ENCODE measurements at places on chromosomes 6 and 20.

DNA sequence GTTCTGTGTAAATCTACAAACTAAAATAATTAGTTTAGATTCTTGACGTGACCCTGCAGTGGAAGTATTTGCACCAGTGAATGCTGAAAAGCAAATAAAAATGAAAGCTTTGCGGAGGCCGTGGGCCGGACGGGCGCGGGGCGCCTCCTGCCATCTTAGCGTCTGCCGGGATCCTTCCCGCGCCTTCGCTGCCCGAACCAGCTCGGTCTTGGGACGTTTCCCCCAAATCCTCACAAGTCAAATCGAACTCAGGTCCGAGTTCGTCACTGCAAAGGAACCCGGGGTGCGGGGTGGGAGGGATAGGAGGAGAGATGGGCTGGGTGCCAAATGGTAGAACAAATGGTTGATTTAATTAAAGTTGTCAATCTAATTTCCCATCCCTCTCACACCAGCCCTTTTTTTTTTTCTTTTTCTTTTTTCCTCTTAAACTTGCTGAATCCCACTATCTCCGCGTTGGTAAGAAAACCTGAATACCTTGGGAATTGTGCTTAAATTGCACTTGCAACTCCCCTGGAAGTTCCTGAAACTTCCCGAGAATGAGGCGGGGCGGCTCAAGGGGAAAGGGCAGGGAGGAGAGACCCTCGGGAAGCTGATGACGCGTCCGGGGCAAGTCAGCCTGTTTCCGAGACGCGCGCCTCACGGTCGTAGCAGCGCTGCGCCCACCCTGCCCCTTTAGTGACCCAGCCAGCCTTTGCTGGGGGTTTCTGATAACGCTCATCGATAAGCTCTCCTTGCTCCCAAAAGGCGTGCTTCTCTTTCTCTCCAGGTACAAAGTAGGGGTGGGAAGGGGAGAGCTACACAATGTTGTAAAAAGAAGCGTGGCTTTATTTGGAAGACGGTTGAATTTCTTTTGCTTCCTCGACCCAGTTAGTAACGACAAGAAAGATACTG, 1.8 kb downstream of the GJA1 start:
- DNase-seq, result no peak

- DNase-seq, result no peak
Observed at GRCh38 chr6:85685713-85686112, 43.0 kb upstream of the SYNCRIP start.

DNA sequence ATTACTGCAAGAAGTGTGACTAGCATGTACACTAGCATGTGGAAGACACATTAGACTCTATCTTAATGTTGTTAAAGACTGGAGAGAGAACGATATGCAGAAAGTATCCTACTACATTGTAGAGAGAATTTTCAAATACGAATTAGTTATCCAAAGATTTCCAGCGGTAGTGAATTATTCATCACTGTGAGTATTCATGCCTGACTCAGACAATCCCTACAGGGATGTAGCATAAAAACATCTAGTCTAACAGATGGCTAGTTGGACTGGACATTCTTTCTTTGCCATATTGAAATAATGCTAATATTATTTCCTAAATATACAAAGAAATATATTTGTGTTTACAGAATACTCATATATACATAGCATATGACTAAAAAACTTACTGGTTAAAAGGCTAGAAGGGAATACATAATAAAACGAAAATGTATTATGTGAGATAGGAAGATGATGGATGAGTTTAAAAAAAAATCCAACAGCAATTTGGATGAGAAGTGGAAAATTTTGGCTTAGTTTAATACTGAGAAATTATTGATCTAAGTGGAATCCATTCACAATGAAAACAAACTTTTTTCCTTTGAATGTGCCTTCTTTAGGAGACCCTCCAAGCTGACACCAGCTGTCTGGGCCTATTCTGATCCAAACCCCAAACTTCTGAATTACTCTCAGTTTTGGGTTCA, 580.7 kb downstream of the RFPL4B start:
- no peak for DNase-seq

DNA sequence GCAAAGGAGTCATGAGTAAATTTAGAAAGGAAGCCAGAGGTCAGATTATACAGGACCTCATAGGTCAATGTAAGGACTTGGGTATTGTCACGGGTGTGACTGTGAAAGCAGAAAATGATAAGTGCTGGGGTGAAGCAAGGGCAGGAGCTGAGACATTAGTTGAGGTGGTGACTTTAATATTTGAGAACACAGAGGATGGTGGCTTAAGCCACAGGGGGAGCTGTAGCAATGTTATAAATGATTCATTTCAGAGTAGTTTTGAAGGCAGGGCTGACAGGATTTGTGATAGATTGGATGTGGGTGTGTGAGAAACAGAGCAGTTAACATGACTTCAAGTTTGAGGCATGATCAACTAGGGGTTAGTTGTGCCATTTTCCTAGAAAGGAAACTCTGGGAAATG, 659.9 kb downstream of the EPM2A start:
- DNase-seq, result no peak

DNA sequence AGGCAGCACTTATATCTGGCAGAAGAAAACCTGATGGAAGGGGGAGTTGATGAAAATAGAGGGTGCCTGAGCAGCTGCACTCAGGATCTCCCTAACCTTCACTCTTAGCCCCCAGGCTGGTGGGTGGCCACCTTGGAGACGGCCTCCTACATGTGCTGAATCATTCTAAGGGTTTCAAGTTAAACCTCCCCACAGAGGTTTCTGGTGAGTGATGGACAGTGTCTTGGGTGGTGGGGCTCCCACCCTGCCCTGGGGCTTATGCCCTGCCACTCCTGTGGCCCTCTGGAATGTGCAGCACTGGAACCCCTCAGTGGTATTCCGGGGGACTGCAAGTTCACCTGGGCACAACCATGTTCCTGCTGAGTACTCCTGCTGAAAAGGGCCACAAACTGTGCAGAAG, 357.2 kb downstream of the CD83 start:
- DNase-seq, result no peak

- no peak for DNase-seq
Observed at GRCh38 chr20:25187220-25187619, 8.3 kb upstream of the ENTPD6 start.

DNA sequence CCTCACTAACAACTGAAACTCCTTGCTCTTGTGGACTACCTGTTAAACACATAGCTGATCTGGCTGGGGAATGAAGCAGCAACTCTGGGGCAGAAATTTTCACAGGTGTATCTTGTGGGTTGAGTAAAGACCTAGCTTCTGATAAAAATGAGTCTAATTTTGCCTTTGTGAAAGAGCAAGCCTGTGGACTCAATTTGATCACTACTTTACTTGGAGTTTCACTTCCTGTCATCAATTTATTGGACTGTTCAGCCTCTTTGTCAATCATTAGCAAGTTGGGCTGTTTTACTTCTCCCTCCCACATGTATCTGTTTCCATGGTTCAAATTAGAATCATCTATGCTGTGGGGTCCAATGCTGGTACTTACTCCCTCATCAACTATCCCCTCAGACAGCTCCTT, 29.6 kb upstream of the CRIP3 start:
- DNase-seq, result no peak
